ENCODE measurements at places on chromosomes 2 and 18. TPM values are rescaled to one million over a fixed set of nuclear protein-coding genes. Genes with fewer than 3 reads are reported as not detected.

The COL4A3 gene
- total RNA-seq = 11.4 TPM

The G6PC2 gene
- total RNA-seq = 0.23 TPM

The C18orf32 gene
- 44.2 TPM for total RNA-seq

The FOXD4L1 gene
- total RNA-seq = 0.16 TPM

The ZNF516 gene
- total RNA-seq = 55.6 TPM

The RFX8 gene
- total RNA-seq = 0.96 TPM

The CD226 gene
- total RNA-seq = 3.1 TPM

The TMEM182 gene
- total RNA-seq = 4.5 TPM

DNA sequence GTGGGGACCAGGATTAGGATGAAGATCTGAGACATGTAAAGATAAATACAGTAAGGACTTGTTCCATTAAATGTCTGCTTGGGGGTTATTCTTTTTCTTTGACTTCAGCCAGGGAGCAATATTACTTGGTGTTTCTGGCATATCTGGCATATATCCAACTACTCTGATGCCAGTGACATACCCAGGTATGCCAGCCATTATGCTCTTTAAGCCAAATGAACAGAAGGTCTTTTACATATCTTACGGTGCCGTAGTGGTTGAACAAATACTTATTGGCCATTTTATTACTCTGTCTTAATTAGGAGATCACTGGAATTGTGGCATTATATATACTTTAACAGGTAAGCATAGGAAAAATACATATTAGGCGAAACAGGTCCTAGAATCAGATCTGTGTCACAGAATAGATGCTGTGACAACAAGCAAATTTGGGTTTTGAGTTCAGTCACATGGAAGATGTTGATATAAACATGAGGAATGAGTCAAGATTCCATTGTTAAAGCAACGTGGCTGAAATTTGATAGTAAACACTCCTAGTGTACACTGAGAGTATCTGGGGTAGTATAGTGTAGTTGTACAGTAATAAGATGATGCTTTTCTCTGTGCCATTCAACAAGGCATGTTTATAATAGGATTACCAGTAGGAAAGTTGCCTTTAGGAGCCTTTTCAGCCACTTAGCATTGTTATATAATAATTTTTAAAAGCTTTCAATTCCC lies 62.6 kb downstream of the KCTD18 start:
- no peaks in the 10 kb centered on the region for H3K27me3 ChIP-seq
- H3K4me3 ChIP-seq = no peak overlapping the region
- peaks cover under 1% of the 10 kb centered on the region for H3K36me3 ChIP-seq
- H3K27ac ChIP-seq = no peak overlapping the region
- no peak for DNase-seq

DNA sequence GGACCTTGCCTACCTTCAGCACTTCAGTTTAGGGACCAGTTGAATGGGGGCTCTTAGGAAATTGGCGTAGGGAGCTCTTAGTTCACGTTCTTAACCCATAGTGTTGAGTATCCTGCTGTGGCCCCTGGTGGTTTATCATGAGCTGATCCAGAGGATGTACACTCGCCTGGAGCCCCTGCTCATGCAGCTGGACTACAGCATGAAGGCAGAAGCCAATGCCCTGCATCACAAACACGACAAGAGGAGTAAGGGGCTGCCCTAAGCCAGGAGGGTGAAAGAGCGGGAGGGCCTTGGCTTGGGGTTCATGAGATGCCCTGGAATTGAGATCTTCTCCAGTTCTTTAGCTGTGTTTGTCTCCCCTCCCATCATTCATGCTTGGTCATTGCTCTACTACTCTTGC lies 2.9 kb downstream of the RETREG2 start:
- H3K36me3 ChIP-seq = no peaks in the 10 kb centered on the region
- peaks cover 3% of the 10 kb centered on the region for H3K4me1 ChIP-seq
- no peak overlapping the region for H3K27ac ChIP-seq
- H3K27me3 ChIP-seq = no peaks in the 10 kb centered on the region
- H3K4me3 ChIP-seq = no peak overlapping the region

GRCh38 chr2:83340424-83340823 lies 1118.7 kb downstream of the SUCLG1 start:
- no peak for DNase-seq
- H3K27ac ChIP-seq = no peak overlapping the region
- H3K4me3 ChIP-seq = no peak overlapping the region
- H3K27me3 ChIP-seq = no peaks in the 10 kb centered on the region
- H3K4me1 ChIP-seq = no peaks in the 10 kb centered on the region
- H3K36me3 ChIP-seq = no peaks in the 10 kb centered on the region

DNA sequence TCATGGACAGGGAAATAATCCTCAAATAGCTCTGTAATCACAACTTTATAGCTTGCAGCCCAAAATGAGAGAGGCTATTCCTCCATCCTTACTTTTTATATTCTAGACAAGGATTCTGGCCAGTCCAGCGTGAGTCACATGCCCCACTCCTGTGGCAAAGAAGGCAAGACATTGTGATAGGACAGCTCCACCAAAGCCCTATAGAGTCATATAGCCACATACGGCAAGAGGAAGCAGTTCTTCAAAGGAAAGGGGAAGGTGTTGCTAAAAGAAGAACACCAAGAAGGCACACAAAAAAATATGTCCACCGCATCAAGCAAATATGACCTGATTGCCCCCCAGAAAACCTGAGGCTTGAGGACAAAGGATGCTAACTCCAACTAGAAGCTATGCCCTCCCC lies 3.4 kb upstream of the GFPT1 start:
- H3K4me3 ChIP-seq = no peak overlapping the region
- DNase-seq = no peak
- H3K27ac ChIP-seq = no peak overlapping the region
- H3K27me3 ChIP-seq = no peaks in the 10 kb centered on the region
- no peaks in the 10 kb centered on the region for H3K36me3 ChIP-seq
- no peaks in the 10 kb centered on the region for H3K4me1 ChIP-seq

GRCh38 chr2:186569897-186570296 lies 20.0 kb upstream of the ITGAV start:
- no peak overlapping the region for H3K27ac ChIP-seq
- H3K36me3 ChIP-seq = no peaks in the 10 kb centered on the region
- H3K4me1 ChIP-seq = no peaks in the 10 kb centered on the region
- no peaks in the 10 kb centered on the region for H3K27me3 ChIP-seq
- DNase-seq = no peak

GRCh38 chr2:227921648-227922047 lies 50.2 kb downstream of the DAW1 start:
- H3K36me3 ChIP-seq = no peaks in the 10 kb centered on the region
- no peak overlapping the region for H3K27ac ChIP-seq
- no peak overlapping the region for H3K4me3 ChIP-seq
- no peaks in the 10 kb centered on the region for H3K27me3 ChIP-seq

- no peak overlapping the region for H3K4me3 ChIP-seq
- no peaks in the 10 kb centered on the region for H3K4me1 ChIP-seq
- no peaks in the 10 kb centered on the region for H3K36me3 ChIP-seq
- H3K27ac ChIP-seq = no peak overlapping the region
- no peaks in the 10 kb centered on the region for H3K27me3 ChIP-seq
- no peak for DNase-seq
Observed at GRCh38 chr2:173806761-173807160, 158.4 kb downstream of the SP3 start.

DNA sequence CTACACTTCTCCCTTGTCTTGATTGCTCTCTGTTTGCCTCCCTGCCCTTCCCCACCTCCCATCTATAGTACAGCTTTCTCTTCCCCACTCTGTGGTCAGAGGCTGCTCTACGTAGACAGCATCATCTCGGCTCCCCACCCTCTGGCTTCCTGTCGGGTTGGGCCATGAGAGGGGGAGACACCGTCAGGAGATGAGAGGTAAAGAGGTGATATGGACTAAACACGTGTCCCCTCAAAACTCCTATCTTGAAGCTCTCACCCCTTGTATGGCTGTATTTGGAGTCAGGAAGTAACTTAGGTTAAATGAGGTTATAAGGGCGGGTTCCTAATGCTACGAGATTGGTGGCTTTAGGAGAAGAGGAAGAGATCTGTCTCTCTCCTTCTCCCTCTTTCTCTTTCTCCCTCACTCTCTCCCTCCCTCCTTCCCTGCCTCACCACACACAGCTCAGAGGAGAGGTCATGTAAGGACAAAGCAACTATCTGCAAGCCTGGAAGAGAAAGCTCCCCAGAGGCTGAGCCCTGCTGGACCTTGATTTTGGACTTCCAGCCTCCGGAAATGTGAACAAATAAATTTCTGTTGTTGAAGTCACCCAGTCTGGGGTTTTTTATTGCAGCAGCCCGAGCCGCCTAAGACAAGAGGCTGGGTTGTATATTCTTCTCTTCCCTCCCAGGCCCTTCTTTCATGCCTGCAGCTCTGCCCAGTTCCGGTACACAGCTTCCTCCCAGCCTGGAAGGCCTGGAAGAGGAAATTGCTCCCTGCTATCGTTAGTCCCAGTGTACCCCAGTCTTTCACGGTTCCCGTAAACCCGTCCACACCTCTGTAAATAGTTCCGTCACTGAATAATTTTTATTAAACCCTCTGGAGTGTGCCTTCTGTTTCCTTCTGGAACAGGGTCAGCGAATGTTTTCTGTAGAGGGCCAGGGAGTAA lies 138.0 kb downstream of the AKAIN1 start:
- no peak for DNase-seq
- no peak overlapping the region for H3K4me3 ChIP-seq
- H3K4me1 ChIP-seq = no peaks in the 10 kb centered on the region
- H3K27ac ChIP-seq = no peak overlapping the region
- H3K27me3 ChIP-seq = no peaks in the 10 kb centered on the region
- H3K36me3 ChIP-seq = no peaks in the 10 kb centered on the region

DNA sequence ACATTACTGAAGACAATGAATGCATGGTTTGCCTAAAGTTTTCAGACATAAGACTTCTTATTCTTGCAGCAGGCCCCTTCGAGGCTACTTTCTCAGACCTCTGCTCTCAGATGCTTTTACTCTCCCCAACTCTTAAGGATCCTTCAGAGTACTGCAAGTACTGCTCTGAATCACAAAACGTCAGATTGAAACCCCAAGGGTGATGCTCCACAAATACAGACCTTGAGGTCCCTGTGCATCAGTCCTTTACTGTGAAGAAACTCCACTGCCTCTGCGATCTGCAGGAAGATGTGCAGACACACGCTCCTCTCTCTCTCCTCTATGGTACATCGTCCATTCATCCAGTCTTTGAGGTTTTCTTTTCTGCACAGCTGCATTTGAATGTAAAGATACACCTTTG lies 52.8 kb downstream of the EIF2AK3 start:
- no peak overlapping the region for H3K27ac ChIP-seq
- H3K27me3 ChIP-seq = no peaks in the 10 kb centered on the region
- peaks cover 7% of the 10 kb centered on the region for H3K36me3 ChIP-seq
- no peak overlapping the region for H3K4me3 ChIP-seq

GRCh38 chr2:137983581-137983980 lies 19.3 kb downstream of the HNMT start:
- DNase-seq = no peak
- H3K36me3 ChIP-seq = no peaks in the 10 kb centered on the region
- H3K4me3 ChIP-seq = no peak overlapping the region
- no peaks in the 10 kb centered on the region for H3K27me3 ChIP-seq
- H3K4me1 ChIP-seq = no peaks in the 10 kb centered on the region

GRCh38 chr2:35976611-35977010 lies 379.0 kb upstream of the CRIM1 start:
- H3K4me3 ChIP-seq = no peak overlapping the region
- H3K27ac ChIP-seq = no peak overlapping the region
- no peak for DNase-seq
- no peaks in the 10 kb centered on the region for H3K36me3 ChIP-seq
- H3K4me1 ChIP-seq = no peaks in the 10 kb centered on the region
- no peaks in the 10 kb centered on the region for H3K27me3 ChIP-seq

GRCh38 chr18:35616074-35616473 lies 34.5 kb downstream of the GALNT1 start:
- no peak overlapping the region for H3K27ac ChIP-seq
- H3K27me3 ChIP-seq = no peaks in the 10 kb centered on the region
- H3K36me3 ChIP-seq = no peaks in the 10 kb centered on the region
- DNase-seq = no peak

DNA sequence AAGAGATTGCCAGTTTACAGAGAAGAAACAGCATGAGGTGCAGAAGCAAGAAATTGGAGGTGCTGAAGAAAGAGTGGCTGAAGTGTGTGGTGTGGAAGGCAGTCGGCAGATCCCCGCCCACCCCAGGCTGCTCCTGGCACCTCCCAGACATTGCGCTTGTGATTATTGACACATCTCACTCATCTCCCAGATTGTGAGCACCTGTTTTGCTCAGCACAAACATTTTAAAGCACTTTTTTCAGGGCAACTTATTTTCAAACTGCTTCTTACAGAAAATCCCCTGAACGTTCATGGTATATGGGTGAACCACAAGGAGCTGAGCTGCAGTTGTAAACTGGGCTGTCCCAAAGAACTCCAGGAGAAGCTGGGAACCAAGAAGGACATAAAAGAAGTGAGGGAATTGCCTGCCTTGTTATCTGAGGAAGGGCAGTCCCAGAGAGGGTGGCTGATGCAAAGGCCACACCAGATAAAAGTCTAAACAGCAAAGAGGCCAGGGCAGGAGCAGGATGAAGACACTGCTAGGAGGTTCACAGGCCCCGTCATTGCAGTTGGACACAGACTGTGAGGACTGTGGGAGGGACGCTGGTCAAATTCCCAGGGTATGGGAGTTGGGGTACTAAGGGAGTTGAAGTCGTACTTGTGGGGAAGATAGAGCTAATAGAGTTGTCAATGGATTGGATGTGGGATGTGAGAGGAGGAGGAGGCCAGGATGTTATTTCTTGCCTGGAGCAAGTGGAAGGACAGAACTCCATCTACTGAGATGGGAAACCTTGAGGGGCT lies 65.1 kb downstream of the INPP4A start:
- peaks cover 7% of the 10 kb centered on the region for H3K4me1 ChIP-seq
- no peaks in the 10 kb centered on the region for H3K36me3 ChIP-seq
- H3K4me3 ChIP-seq = no peak overlapping the region
- H3K27ac ChIP-seq = no peak overlapping the region

- no peaks in the 10 kb centered on the region for H3K36me3 ChIP-seq
- no peaks in the 10 kb centered on the region for H3K4me1 ChIP-seq
- no peak overlapping the region for H3K4me3 ChIP-seq
- DNase-seq = no peak
- no peak overlapping the region for H3K27ac ChIP-seq
Observed at GRCh38 chr18:4077721-4078120, 377.4 kb downstream of the DLGAP1 start.

- no peaks in the 10 kb centered on the region for H3K27me3 ChIP-seq
- H3K4me3 ChIP-seq = no peak overlapping the region
- no peaks in the 10 kb centered on the region for H3K36me3 ChIP-seq
- H3K4me1 ChIP-seq = no peaks in the 10 kb centered on the region
Observed at GRCh38 chr18:78169174-78169864, 810.3 kb upstream of the SALL3 start.

DNA sequence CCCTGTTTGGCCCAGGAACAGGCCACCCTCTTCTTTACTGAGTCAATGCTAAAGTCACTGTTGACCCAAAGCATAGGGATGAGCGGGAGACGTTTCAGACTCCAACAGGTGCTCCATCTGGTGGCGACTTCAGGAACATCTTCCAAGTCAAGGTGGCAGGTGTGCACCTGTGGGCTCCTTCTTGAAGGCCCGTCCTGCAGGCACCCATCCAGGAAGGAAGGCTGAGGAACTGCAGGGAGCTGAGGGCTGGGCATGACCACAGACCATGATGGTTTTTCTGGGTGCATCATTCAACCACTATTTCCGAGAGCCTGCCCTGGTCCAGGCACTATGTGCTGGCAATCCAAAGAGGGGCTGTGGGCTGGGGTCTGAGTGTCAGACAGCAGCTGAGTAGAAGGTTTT lies 142.8 kb downstream of the NDUFA10 start:
- H3K36me3 ChIP-seq = no peaks in the 10 kb centered on the region
- no peaks in the 10 kb centered on the region for H3K27me3 ChIP-seq
- H3K4me3 ChIP-seq = no peak overlapping the region
- H3K4me1 ChIP-seq = no peaks in the 10 kb centered on the region
- DNase-seq = no peak
- H3K27ac ChIP-seq = no peak overlapping the region

GRCh38 chr2:106649306-106649705 lies 162.1 kb downstream of the CD8B2 start:
- H3K36me3 ChIP-seq = no peaks in the 10 kb centered on the region
- no peaks in the 10 kb centered on the region for H3K27me3 ChIP-seq
- H3K4me1 ChIP-seq = no peaks in the 10 kb centered on the region
- H3K27ac ChIP-seq = no peak overlapping the region
- no peak for DNase-seq

Data from aorta (tissue), 5 donors.